ENCODE measurements at places on chromosomes 5 and 9.

DNA sequence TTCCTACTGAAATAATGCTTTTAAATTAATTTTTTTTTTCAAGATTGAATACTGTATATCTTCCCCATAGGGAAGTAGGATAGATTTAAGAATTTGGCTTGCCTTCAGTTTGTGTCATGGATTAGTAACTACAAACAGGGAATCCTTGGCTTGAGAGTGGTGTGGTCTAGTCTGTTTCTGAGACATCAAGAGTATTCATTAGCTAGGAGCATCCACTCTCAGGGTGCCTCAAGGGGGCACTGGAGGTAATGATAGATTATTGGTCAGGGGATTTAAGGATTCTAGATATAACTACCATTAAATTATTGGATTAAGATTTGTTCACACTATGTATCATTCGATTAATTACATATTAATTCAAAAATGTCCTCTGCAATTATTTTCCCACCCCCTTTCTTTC lies 91.8 kb upstream of the TXNDC8 start:
- no peak for DNase-seq

- no peak for DNase-seq
Measured at GRCh38 chr9:125867751-125868415, 120.7 kb downstream of the PBX3 start.

DNA sequence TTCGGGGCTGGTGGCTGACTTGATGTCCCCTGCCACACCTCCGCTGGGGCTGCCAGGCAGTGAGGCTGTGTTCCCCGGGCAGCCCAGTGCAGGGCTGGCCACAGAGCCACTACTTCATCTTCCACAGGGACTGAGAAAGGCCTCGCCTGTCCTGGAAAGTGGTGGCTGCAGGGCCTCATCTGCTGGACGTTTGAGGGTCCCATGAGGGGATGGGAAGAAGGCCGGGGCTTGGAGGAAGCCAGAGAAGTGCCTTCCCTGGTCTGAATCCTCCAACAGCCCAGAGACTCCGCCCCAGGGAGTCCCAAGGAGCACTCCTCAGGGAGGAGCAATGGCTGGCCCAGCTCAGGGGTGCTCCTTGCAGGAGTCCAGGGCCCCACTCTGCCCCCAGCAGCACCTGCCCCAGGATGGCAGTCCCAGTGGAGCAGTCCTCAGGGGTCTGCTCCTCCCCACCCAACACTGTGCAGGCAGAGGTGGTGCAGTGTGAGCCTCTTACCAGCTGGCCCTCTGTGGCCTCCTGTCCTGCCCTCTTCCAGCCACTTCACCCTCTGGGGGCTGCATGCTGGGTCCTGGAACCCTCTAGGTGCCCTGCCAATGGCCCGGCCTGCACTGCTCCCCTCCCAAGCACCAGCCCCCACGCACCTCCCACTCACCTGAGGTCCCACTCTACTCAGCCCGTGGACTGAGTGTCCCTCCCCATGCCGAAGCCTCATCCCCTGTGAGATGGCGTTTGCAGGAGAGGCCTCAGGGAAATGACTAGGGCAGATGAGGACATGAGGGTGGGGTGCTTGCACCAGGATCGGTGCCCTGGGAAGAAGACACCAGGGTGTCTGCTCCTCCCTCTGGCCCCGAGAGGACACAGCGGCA lies 47.3 kb upstream of the COL5A1 start:
- DNase-seq = no peak

DNA sequence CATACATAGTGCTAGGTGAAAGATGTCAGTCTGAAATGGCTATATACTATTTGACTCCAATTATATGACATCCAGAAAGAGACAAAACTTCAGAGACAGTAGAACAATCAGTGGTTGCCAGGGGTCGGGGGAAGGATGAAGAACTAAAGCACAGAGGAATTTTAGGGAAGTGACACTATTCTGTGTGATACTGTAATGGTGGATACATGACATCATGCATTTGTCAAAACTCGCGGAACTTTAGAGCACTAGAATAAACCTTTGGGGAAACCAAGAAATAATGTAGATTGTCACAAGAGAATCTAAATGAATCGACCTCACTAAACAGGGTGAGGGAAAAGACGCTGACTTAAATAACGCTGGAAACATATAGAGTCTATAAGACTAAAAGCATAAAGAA lies 107.0 kb upstream of the RETREG1 start:
- no peak for DNase-seq

- no peak for DNase-seq
Measured at GRCh38 chr5:150578781-150579461, 61.5 kb upstream of the SYNPO start.

GRCh38 chr9:132002643-132003318 lies 76.9 kb downstream of the MED27 start:
- DNase-seq = no peak

DNA sequence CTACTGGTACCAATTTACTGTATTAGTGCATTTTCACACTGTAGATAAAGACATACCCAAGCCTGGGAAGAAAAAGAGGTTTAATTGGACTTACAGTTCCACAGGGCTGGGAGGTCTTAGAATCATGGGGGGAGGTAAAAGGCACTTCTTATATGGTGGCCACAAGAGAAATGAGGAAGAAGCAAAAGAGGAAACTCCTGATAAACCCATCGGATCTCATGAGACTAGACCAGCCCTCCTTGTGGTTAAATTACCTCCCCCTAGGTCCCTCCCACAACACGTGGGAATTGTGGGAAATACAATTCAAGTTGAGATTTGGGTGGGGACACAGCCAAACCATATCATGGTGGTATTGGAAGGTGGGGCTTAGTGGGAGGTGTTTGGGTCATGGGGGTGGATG lies 56.5 kb upstream of the SPDL1 start:
- no peak for DNase-seq

DNA sequence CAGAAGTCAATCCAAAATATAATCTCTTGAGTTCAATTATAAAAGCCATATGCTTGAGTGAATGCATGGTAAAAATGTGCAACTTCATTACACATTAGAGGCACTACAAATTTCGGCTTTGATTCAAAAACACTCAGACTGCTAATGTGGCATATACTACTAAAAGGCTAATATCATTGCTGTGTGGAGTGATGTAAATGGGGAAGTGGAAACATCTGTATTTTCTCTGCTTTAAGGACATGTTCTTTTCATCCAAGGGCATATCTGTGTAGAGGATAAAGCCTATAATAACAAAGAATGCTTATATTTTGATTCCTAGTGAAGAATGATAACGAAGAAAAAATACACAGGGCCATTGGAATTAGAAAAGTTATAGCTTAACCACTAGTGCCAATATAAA lies 643.9 kb upstream of the ZNF608 start:
- no peak for DNase-seq

GRCh38 chr9:83622433-83622938 lies 457 bp upstream of the IDNK start:
- DNase-seq = no peak

- DNase-seq = no peak
Measured at GRCh38 chr9:4792054-4792571, 631 bp upstream of the RCL1 start.

DNA sequence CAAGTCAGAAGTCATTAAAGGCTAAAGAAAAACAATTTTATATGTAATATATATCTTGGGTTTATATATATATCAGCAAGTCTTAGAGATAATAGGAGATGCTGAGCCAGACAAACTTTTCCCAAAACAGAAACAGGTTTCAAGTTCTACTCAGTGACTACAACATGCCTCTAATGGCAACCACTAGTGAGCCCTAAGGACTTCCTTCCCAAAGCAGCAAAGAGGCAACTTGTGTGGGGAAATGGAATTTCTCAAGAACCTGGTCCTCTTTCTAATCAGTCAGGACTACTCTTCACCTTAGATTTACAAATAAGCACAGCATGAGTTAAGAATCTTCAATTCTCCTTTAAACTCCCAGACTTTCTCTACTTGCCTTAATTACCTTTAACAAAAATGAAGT lies 17.6 kb downstream of the RNF38 start:
- DNase-seq = no peak

- DNase-seq = no peak
Measured at GRCh38 chr9:78038620-78039300, 7.1 kb upstream of the GNAQ start.
